A673 (cell line): ENCODE measurements at places on chromosomes 7 and 10.

DNA sequence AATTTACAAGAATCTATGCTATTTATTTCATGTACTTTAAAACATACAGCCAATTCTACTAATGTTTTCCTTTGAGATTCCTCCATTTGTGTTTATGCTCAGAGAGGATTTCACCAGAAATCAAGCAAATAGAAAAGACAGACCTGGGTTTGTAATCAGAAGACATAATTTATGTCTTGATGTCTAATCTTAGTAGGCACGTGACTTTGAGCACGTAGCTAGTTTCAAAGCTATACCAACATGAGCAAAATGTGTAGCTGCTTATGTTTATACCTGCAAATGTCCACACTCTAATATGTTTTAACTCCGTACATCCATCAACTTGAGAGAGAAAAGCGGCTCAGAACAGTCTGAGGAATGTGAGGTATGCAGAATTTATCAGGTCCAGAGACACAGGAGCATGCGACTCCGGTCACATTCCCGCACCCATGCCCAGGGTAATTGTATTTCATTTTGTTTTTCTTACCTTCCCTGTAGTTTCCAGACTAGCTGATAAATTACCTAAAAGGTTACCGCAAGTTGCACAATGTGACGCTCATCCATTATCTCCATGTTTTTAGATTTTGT is 40.0 kb downstream of the SVOPL start:
- no peak for DNase-seq

GRCh38 chr7:99267841-99268576 is 4.6 kb upstream of the MYH16 start:
- no peak for DNase-seq

- DNase-seq, result no peak
Measured at GRCh38 chr10:96337106-96337505, 21.7 kb downstream of the OPALIN start.

DNA sequence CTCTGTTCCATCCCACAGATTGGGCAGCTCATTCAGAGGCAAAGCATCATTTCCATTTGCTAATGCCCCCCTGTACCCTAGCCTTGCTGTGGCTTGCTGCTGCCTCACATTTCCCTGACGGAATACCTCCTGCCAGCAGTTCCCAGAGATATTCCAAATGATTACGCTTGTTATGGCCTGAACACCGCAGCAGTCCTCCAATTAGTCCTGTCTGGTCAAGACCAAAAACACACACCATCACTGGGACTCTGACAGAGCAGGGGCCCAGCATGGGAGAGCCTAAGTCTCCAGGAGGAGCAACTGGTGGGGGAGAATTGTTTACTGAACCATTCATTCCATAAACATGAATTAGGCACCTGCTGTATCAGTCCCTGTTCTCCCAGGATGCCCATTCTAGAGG is 6.1 kb downstream of the OGDHL start:
- no peak for DNase-seq

GRCh38 chr10:13730956-13731355 is 144.2 kb downstream of the PRPF18 start:
- DNase-seq, result no peak

GRCh38 chr7:132030086-132030568 is 473.7 kb upstream of the PODXL start:
- DNase-seq, result peak; percentile 28

DNA sequence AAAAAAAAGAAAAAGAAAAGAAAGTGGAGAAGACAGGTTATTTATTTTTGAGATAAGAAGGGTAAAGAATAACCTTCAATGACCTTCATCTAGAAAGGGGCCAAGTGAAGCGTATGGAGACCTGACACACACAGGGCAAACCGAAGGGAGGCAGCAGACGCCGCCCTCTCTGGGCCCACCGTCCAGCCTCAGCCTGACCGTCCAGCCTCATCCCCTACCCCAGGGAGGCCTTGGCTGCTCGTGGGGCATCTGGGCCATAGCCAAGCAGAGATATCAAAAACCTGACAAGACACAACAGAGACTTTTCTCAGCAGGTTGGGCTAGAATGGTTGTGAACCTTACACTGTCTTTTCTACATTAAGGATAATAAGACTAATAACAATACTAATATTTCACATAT is 10.9 kb downstream of the PRKAG2 start:
- no peak for DNase-seq

GRCh38 chr7:44375236-44375699 is 49.9 kb upstream of the CAMK2B start:
- DNase-seq, result no peak

GRCh38 chr10:64040781-64041180 is 519.6 kb downstream of the REEP3 start:
- no peak for DNase-seq

GRCh38 chr7:42832667-42833066 is 79.2 kb downstream of the C7orf25 start:
- no peak for DNase-seq

DNA sequence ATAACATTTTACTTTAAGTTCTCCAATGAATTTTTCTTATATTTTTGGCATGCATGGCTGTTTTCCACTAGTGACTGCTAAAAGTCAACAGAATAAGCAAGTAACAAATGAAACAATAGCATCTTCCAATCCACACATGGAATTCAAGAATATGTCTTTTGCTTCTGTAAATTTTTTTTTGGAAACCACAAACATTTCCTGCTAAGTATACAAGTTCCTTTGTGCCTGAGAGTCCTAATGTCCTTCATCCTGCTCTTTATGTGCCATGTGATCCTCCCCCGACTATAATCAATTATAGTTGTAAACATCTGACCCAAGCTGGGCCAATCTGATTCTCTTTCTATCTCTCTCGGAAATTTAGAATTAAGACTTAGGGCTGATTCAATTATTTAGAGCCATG is 61.2 kb downstream of the PPP1R3C start:
- DNase-seq, result peak; percentile 75

DNA sequence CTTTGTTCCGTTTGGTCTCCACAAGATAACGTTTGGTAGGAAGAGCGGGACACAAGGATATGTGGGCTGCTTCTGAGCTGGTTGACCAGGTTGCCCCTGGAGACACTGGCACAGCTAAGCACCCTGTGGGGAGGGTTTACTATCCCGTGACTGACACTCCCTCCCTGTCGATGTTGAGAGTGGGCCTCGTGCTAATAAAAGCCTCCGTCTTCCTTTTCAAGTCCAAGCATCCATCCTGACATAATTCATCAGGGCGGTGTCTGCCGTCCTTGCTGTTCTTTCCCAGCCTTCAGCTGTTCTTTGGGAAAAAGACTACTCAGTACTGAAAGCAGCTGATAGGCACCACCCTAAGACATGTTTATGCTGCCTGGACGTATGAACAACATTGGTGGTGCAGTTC is 49.6 kb downstream of the SHH start:
- no peak for DNase-seq

DNA sequence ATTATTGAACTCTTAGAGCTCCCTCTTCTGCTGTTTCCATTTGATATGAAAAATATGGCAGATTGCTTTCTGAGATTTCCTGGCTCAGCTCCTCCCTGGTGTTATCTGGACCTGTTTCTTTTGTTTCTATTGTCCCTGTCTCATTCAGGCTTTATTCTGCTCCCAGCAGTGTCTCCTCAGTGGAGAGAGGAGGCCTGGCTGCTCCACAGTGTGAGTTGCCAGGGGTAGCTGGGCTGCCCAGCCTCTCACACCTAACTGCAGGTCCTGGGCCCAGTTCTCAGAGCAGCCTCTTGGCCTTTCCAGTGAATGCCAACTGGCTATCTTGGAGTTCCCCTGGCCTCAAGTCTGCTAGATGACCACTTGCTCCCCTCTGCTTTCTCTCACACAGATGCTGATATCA is 127.0 kb downstream of the VPS41 start:
- DNase-seq, result no peak

DNA sequence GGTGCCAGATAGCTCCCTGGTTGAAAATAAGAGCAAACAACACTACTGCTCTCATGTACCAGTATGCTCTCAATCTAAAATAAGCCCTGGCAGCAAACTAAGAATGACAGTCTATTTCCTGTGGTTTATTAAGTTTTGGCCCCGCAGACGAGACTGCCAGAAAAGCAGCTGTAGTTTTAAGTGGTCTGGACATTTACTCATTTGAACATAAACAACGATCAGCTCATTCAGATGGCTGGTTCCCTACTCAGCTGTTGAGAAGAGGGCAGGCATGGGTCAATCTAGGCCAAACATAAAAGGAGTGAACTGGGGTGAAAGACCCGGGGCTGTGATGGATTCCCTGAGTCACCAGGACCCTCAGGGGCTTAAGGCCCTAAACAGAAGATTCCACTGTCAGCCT is 4.5 kb downstream of the TRIL start:
- DNase-seq, result no peak

- DNase-seq, result no peak
Measured at GRCh38 chr7:125480762-125481161, 551.1 kb upstream of the POT1 start.

DNA sequence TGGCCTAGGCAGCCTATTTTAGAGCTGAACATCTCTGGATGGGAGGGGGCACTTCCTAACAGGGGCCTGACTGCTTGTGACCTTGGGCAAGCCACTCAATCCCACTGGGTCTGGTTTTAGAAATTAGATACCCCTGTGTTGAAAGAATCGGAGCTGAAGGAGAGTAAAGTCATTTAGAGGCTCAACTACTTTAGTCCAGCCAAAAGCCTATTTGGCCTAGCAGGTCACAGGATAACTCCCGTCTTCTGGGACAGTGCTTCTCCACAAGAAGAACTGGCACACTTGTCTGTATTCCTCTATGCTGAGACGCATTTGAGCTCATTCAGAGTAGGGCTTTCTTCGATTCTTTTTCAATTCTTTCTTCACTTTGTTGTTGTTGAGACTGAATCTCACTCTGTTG is 224.2 kb downstream of the CHCHD3 start:
- no peak for DNase-seq

GRCh38 chr10:118356628-118357027 is 14.5 kb upstream of the FAM204A start:
- no peak for DNase-seq

GRCh38 chr7:147432079-147432478 is 1158.5 kb upstream of the C7orf33 start:
- peak; percentile 28 for DNase-seq

DNA sequence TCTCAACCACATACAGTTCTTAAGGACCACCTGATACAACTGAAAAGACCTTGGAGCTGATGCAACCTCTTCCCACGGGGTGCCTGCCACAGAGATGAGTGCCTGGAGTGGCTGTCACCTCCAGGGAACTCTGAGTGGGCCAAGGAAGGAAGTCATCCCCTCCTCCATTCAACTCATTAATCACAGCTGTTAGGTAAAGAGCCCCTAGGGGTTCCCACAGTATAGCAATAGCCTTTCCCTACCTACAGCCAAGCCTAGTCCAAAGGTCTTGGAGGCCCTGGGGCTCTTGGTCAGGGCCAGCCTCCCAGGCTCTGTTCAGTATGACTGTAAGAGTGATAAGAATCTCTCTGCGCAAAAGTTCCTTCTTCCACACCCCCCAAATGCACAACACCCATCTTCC is 70.4 kb upstream of the NFE2L3 start:
- DNase-seq, result peak; percentile 33

DNA sequence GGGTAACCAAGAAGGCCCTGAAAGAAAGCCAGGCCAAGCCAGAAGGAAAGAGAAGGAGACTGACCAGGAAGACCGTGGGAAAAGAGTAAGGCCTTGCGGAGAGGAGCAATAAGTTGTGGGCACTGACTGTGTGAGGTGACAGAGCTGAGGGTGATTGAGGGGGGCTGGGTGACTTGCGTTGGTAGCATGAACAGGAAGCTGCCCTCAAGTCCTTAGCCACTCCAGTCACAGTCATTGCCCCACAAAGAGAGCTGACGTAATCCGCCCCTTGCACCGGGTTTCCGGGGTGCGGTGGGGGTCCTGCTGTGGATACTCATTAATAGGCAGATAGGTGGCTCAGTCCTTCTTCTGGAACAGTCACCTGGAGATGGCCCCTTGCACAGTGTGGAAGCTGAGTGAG is 16.1 kb upstream of the DMBT1 start:
- no peak for DNase-seq

DNA sequence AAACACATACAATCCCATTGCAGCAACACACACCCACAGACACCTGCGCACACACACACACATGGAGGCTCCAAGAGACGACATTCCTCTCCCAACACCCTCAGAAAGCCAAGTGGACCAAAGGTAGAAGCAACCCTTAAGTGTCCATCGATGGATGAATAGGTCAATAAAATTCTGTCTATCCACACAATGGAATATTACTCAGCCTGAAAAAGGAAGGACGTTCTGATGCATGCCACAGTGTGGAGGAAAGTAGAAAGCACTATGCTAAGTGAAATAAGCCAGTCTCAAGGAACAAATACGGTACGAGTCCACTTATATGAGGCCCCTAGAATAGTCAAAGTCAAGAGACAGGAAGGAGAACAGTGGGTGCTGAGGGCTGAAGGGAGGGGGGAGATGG is 174.4 kb downstream of the GRID1 start:
- DNase-seq, result no peak

DNA sequence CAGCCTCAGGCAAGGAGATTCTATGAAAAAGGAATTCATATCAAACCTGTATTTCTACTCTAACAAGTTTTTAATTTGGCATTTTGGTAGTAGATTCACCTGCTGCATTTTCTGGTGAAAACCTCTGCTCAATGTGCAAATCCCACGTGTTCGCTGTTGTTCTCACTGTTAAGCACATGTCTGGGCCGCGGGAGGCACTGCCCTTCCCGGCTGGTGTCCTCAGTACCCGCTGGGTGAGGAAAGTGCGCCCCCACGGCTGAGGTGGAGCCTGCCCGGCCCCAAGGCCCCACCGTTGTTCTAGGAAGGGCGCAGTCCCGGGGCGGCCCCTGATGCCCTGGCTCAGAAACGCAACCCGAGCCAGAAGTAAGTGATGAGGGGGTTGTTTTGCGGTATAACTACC is 193.4 kb upstream of the VWC2 start:
- DNase-seq, result no peak

- no peak for DNase-seq
Measured at GRCh38 chr7:7773334-7774309, 55.2 kb upstream of the RPA3 start.

DNA sequence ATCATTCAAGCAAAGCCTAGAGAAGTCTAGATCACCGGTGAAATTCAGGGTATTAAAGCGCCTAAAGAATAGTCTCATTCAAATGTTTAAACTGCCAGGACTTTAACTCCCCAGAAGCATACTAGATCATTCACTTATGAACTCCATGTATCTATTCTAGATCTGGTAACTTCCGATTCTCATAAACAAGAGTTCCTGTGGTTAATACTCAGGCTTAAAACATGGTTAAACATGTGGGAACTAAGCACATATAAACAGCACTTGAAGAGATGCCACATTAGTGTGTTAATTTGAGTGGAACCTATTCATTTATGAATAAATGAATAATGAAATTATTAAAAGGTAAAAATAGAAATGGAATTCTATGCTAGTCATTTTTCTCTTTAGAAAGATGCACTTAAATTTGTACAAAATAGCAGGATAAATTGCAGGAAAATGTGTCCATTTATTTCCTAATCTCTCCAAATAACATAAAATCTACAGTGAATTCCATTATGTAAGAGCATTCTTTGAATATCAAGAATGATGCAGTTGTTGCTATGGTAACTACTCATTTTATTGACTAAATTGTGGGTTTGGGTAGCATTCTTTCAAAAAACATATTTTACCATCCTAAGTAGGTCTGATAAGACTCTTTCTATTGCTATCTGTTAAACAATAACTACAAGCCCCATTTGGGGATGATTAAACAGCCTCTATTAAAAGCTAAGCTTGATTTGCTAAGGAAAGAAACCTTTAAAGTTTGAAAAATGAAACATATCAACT is 147.6 kb upstream of the TMEM168 start:
- DNase-seq, result no peak

- no peak for DNase-seq
Measured at GRCh38 chr10:60277656-60278055, 112.0 kb downstream of the ANK3 start.

GRCh38 chr10:91520661-91521060 is 110.5 kb downstream of the HECTD2 start:
- no peak for DNase-seq

GRCh38 chr7:33661430-33662160 is 243.7 kb upstream of the BMPER start:
- no peak for DNase-seq
